ENCODE measurements at places on chromosomes 4 and X.

- DNase-seq, result no peak
These were observed 189.8 kb upstream of the AFF2 start for GRCh38 chrX:148310426-148311165.

DNA sequence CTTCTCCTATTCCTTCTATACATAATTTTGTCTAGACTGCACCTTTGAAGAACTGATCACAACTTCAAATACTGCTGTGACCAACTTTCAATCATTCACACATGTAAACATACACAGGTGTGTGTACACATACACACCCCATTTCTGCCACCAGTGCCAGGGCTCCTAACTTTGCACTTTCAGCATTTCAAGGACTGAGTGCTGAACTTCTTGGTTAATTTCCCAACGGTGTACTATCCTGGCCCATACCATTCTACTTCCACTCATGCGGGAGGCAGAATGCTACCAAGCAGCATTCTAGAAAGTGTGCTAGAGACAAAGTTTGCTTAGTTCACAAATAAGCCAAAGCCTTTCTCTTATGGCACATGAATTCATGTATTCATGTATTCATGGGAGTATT is 51.2 kb downstream of the RPGR start:
- DNase-seq, result no peak

DNA sequence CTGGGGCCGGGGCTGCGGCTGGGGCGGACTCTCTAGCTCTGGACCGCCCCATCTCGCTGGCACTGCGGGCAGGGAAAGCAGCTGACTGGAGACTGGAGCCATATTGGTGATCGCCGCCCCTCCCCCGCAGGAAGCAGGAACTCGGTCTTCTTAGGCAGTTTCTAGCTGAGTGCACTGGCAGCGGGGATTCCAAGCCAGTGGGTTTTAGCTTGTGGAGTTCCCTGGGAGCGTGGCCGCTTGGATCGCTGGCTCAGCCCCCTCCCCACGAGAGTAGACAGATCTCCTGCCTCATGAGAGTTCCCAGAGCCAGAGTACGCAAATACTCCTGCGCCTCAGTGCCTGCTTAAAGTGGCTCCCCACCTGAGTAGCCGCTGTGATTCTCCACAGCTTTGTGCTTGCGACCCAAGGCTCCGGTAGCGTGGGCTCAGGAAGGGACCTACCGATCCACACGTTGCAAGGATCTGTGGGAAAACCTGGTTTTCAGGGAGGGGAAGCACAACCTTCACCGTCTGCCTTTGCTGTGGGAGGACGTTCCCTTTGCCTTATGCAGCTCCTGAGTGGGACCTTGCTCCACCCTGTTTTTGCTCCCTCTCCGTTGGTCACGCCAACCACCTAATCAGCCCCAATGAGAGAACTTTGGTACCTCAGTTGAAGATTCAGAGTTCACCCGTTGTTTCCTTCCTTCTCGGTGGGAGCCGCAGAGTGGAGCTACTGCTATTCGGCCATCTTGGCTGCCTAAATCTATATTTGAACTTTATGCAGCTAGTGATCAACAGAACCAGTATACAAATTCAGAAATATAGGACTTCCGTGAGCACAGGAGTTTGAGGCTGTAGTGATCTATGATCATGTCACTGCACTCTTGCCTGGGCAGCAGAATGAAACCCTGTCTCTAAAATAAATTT is 803.9 kb upstream of the PCDH10 start:
- DNase-seq, result no peak

GRCh38 chrX:129347291-129347690 is 176.0 kb downstream of the SMARCA1 start:
- DNase-seq, result no peak

DNA sequence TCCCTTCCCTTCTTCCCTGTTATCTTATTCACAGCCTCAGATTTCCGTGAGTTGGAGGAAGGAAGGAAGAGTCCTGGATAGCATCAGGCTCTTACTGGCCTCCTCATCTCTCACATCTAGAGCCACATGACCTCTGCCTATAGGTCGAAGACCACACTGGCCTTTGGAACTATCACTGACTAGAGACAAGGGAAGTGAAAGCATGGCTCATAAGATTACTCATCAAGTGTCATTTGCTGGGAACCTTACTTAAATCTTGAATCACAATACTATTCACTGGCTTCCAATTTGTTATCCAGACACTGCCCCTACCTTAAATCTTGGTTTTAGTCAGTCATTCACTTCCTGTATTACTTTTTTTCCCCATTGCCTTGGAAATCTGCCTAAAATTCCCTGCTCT is 61.6 kb upstream of the MTMR8 start:
- no peak for DNase-seq

GRCh38 chrX:153496590-153496959 is 1.8 kb downstream of the BGN start:
- no peak for DNase-seq

DNA sequence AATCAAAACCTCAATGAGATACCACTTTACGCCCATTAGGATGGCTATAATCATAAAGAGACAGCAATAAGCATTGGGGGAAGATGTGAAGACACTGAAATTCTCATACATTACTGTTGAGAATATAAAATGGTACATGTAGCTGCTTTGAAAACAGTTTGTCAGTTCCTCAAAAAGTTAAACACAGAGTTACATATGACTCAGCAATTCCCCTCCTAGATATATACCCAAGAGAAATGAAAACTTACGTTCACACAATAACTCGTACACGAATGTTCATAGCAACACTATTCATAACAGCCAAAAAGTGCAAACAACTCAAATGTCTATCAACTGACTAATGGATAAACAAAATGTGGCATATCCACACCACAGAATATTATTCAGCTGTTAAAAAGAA is 36.6 kb downstream of the PHF8 start:
- DNase-seq, result no peak

GRCh38 chr4:122017296-122017695 is 65.4 kb upstream of the TRPC3 start:
- DNase-seq, result no peak

GRCh38 chr4:83205760-83206159 is 78.8 kb downstream of the COQ2 start:
- DNase-seq, result no peak

GRCh38 chr4:65651031-65651430 is 19.3 kb downstream of the EPHA5 start:
- no peak for DNase-seq

DNA sequence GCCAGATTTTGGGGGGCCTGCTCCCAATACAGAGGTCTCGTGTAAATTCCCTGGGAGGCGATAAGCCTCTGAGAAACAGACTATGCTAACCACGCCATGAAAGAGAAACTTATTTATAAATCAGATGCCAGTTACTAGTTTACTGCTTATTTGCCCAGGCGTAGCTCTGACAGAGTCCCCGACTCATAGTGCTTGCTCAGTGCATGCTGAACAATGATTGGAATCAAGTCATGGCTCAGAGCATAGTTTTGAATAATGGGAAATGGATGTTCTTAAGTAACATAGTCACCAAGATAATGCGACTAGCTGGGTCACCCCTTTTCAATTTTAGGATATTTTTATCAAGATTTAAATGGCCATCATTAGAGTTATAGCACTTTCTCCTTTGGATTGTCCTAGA is 39.9 kb downstream of the HTT start:
- DNase-seq, result no peak

GRCh38 chr4:53688186-53688790 is 97.0 kb upstream of the LNX1 start:
- DNase-seq, result peak; percentile 97

GRCh38 chr4:156832886-156833285 is 138.7 kb downstream of the PDGFC start:
- no peak for DNase-seq

DNA sequence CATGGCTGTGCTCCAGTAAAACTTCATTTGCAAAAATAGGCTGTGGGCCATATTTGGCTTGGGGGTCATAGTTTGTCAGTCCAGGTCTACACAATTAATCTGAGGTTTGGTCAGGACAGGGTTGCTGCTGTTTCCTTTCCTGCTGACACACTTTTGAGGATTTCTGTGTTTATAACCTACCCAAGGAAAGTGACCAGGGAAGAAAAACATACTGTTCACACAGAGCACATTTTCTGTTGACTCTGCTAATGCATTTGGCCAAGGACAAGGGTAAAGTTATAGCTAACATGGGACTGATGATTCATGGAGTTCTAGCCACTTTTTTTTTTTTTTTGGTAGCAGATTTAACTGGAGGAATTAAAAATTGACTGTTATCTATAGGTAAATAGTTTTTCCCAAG is 43.9 kb upstream of the GEMIN8 start:
- no peak for DNase-seq

- peak; percentile 37 for DNase-seq
These were observed 31.1 kb upstream of the WDR17 start for GRCh38 chr4:176034499-176034898.

DNA sequence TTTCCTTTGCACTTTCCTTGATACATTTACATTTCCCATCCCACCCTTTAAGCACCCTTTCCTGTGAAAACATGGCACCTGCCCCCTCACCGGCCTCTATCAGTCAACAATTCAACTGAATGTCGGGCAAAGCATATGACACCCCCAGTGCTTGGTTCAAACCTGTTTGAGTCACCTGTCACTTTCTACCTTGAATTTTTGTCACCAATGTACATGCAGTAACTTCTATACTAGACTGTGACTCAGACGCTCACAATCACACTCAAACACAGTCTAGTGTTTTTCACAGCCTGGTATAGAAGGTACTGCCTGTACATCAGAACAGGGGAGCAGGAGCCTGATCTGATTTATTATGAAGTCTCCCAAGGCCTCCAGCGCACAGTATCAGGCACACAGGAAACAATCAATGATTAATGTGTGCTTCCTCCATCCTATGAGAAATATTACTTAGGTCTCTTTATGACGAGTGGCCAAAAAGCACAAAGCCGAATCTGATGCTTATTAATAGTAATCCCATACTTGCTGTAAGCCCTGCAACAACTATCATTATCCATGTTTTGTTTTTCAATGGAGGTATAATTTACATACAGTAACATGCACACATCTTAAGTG is 49.2 kb upstream of the FAM9C start:
- DNase-seq, result no peak

GRCh38 chrX:16082470-16083085 is 40.8 kb upstream of the GRPR start:
- no peak for DNase-seq

- DNase-seq, result no peak
These were observed 112.3 kb upstream of the BCOR start for GRCh38 chrX:40209951-40210617.

DNA sequence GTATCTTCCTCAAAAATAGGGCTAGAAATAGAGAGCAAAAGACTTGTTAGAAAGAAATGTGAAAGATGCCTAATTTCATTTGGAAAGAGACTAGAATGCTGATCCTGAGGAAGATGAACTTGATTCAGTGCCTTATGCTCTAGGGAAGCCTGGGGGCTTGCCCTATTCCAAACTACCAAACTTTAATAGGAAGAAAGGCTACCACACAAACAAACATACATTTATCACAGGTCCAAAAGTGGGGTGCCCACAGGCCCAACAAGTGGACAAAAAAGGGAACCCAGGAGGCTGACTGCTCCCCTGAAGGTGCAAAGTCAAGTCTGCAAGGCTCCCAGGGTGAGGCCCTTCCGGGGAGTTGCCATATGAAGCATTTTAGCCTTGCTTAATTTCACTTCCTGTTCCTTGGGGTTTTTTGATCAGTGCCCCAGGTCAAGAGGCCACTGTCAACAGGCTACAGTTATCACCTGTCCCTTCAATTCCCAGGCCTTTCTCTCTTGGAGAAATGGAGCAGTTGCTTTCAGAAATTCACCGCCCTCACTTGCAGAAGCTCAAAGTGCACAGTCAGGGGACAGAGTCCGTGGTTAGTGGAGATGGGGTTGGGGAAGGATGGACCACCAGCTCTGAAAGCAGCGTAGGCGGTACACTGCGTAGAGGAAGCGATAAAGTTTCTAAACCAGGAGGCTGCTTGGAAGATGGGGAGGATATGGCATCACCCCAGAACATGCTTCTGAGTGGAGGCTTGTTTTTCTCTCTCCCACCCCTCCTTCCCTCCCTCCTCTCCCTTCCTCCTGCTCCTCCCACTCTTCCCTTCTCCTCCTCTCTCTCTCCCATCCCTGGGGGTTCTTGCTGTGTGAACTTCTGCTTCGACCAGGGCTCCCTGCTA is 36.4 kb downstream of the TMEM154 start:
- DNase-seq, result no peak

DNA sequence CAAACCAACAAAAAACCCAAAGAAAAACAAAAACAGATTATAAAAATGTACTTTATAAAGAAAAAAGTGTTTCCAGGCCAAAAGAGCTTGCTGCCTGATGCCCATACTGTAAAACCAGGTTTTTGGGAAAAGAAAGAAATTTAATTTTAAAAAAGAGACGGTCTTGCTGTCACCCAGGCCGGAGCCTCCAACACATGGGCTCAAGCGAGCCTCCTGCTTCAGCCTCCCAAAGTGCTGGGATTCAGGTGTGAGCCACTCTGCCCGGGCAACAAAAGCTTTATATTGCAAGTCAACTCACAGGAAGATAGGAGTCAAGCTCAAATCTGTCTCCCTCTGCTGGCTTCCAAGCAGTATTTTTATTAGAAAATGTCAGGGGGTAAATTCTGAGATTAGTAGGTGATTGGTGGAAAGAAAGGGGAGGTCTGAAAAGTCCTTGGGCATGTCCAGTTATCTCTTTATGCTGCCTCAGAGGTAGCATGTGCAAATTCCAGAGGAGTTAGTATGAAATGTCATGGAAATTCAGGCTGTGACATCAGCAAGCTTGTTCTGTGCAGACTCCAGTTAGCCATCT is 39.4 kb downstream of the MGST2 start:
- no peak for DNase-seq

DNA sequence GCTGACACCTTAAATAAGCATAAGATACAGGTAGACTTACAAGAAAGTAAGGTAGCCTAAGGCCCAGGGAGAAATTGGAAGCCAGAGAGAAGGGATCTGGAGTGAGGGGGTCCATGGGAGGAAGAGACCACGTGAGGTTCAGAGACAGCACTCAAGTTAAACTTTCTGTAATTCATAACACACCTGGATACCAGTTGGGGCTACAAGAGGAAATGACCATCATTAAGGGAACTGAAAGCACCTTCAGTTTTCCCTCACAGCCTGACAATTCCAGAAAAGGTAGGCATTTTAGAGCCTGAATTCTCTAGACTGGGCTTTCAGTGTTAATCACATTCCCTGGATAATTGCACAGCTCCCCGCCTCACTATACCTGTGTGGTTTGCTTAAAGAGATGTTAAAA is 355.5 kb downstream of the FBXW7 start:
- DNase-seq, result no peak

- DNase-seq, result no peak
These were observed 430.8 kb downstream of the ARHGAP24 start for GRCh38 chr4:85905761-85906160.

DNA sequence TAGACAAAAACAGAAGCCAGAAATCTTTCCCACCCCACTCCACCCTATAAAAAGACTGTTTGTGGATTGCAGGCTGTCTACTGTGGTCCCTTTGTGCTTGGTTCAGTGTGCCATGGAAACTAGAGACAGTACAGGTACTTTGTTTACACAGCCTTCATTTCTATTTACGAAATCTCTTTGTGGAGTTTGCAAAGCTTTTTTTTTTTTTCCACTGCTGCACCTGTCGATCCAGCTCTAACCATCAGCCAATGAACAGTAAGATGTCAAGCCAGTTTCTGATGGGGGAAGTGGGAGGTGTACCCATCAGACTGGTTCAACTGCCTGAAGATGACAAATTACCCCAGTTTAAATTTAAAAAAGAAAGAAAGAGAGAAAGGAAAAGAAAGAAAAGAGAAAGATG is 20.2 kb upstream of the LRBA start:
- DNase-seq, result no peak

- peak; percentile 86 for DNase-seq
These were observed 9.6 kb downstream of the CC2D2A start for GRCh38 chr4:15479089-15479912.

Measured in fibroblast of the conjunctiva (primary cell).